ENCODE measurements at places on chromosomes 7 and 10.
A peak's percentile ranks its signal among the peaks of the same experiment; 100 is the strongest.

DNA sequence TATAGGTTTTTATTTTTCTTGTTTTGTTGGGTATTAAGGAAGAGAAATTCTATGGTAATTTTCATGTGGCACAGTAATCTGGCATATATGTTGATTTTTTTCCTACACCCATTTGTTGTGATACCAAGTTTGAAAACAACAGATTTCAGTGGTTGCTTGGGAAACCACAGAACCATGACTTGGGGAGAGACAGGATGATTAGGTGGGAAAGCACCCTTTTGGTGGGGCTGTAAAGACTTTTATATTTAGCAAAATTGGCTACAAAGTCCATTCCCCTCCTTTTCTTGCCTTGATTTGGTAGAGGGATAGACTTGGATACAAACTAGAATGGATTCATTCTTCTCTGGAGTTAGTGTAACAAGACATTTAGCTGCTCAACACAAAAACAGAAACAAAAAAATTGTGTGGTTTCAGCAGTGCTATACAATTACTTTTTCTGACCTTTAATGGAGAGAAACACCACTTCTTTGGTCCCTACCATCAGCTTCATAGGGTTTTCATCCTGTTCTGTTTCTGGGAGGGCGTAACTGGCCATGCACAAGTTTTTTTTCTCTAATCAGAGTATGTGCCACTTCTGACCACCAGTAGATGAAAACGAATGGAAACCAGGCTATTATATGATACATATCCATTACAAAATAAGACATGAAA is 52.7 kb downstream of the FIGNL1 start:
- DNase-seq: peak; percentile 50

DNA sequence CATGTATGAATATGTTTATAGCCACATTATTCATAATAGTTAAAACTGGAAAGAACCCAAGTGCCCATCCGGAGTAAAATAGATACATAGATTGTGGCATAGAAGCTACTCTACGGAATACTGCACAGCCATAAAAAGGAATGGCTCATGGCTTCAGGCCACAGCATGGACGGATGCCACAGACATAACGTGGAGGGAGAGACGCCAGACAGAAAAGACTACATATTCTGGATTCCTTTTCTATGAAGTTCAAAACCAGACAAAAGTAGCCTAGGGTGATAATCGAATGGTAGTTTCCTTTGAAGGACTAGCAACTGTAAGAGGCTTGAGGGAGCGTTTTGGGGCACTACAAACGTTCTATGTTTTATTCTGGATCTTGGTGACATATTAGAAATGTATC is 58.9 kb upstream of the FOXI2 start:
- no peak for DNase-seq

DNA sequence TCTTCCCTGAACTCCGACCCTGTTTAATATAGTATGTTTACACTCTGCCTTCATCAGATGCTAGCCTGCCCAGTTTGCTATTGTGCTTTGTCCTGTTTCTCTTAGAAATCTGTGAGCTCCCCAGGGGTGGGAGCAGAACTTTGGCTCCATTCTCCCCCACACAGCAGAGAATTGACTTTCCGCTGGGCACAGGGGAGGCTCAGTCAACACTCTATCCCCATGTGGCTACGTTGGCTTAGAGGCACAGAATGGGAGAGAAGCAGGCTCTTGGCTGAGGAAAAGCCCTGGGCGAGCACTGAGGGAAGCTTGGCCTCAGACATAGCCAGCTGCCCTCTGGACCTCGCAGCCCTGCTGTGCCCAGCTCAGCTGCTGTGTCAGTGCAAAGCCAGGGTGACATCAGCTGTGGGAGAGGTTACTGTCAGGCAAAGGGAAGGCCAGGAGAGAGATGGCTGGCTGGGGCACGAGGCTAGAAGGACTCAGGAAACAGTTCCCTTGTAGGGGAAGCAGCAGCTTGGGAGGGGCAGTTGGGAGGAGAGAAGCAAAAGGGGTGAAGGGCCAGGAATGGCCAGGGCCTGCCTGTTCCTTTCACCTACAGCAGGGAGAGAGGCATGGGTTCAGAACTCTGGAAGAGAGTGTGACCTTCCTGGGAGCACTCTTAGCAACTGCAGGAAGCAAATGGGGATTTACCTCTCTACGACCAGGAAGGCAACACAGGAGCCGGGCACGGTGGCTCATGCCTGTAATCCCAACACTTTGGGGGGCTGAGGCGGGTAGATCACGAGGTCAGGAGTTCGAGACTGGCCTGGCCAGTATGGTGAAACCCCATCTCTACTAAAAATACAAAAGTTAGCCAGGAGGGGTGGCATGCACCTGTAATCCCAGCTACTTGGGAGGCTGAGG is 5.8 kb upstream of the SCD start:
- DNase-seq: no peak

DNA sequence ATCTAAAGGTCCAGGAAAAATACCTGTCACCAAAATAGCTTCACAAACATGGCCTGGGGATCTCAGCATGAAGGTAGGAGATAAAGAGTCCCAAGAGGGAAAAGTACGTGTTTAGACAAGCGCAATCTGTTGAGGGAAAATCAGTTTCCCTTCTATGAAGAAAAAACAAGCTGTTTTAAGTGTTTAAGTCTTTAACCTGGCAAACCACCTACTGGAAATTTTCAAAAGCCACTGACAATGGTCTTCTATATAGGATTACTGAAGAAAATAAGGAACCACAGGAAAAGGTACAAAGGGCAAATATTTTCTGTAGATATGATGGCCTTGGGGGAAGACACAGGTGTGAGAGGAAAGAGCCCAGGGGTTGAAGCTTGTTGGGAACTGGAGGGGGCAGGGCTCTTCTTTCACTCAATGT is 21.2 kb downstream of the ALDH18A1 start:
- DNase-seq: no peak

DNA sequence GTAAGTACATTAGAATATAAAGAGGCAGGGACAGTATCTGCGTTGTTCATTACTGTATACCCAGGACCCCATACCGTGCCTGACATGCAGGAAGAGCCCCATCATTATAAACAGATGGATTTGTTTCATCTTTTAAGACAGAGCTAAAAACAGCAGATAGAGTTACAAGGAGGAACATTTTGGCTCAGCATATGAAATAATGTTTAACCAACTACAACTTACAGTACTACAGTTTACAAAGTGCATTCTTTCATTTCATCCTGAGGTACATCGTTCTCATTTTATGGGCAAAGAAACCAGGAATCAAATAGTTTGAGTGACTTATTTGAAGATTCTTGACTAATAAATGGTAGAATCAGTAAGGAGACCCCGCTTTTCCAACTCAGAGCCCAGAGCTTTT is 38.1 kb upstream of the AGBL3 start:
- no peak for DNase-seq

DNA sequence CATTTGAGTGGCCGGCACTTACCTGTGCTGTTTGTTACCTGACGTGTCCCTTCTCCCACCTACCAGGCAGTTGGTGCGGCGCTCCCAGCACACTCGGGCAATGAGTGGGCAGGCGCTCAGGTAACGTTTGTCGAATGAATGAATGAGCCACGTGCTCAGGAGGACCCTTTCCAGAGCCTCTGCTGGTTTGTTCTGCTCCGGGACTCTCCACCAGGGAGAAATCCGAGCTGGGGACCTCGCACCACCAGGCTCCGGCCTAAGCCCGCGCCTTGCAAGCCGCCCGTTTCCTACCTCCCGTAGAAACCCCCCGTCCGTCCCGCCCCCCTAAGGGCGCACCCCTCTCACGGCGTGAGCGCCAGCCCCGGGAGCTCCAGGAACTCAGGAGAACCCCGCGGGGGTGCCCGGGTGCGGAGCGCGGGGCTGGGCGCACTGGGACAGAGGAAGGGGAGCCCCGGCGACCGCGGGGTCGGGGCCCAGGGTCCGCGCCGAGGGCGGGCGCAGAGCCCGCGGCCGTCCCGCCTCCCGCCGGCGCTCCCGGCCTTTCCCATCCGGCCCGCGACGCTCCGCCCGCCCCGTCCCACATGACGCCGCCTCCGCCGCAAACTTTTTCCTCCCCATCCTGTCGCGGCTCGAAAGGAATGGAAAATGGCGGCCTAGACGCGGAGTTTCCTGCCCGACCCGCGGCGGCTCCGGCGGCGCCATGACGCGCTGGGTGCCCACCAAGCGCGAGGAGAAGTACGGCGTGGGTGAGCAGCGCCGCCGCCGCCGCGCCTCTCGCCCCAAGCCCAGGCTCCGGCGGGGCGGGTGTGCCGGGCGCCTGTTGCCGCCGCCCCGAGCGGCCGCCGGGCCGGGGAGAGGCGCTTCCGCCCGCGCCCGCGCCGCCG is at the start of gene DOCK1:
DOCK1 (plus strand) TSS at position 611 of the 884 bp plus-strand sequence; CDS start at position 701, 90 bp downstream.
- DNase-seq: peak; percentile 12

Measured in activated CD4-positive, alpha-beta memory T cell treated with anti-CD3 and anti-CD28 coated beads for 36 hours (primary cell).